NCI-H2171 treated with DMSO at 0.1 percent for 48 hours (cell line): ENCODE measurements at places on chromosomes 16 and 17.

DNA sequence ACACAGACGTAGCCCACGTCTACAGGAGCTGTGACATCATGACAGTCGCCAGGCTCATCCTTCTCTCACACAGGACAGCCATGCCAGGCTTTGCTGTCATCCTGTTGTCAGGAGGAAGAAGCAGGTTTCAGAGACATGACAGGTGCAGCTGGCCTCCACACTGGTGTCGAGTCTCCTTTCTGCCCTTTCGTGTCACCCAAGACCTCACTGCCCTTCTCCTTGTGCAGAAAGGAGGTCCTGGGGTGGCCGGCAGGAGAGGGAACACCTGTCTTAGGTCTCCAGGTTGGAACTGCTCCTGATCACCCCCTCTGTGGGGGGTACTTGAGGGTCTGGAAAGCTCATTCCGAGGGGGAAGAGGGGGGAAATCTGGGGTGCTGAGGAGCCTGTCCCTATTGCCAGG lies 41.6 kb upstream of the IRF8 start:
- no peak for DNase-seq

DNA sequence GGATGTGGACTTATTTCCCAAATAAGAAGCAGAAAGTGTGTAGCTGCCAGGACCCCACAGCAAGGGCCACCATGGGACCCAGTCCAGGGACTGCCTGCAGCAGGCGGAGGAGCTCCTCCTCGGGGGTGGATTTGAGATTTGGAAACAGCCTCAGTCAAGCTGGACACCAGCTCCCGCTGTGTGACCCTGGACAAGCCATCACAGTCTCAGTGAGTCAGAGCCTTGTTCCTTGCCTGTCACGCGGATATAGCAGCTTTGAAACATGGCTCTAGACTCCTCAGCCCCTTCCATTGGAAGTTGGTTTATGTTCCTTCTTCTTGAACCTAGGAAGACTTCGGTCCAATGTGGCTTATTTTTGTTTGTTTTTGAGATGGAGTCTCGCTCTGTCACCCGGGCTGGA lies 12.5 kb upstream of the DPEP1 start:
- no peak for DNase-seq

DNA sequence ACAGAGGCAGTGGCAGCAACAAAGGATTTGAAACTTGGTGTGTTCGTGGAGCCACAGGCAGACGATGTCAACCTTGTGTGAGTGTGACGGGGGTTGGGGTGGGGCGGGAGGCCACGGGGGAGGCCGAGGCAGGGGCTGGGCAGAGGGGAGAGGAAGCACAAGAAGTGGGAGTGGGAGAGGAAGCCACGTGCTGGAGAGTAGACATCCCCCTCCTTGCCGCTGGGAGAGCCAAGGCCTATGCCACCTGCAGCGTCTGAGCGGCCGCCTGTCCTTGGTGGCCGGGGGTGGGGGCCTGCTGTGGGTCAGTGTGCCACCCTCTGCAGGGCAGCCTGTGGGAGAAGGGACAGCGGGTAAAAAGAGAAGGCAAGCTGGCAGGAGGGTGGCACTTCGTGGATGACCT lies 25.5 kb downstream of the STH start:
- DNase-seq: no peak

DNA sequence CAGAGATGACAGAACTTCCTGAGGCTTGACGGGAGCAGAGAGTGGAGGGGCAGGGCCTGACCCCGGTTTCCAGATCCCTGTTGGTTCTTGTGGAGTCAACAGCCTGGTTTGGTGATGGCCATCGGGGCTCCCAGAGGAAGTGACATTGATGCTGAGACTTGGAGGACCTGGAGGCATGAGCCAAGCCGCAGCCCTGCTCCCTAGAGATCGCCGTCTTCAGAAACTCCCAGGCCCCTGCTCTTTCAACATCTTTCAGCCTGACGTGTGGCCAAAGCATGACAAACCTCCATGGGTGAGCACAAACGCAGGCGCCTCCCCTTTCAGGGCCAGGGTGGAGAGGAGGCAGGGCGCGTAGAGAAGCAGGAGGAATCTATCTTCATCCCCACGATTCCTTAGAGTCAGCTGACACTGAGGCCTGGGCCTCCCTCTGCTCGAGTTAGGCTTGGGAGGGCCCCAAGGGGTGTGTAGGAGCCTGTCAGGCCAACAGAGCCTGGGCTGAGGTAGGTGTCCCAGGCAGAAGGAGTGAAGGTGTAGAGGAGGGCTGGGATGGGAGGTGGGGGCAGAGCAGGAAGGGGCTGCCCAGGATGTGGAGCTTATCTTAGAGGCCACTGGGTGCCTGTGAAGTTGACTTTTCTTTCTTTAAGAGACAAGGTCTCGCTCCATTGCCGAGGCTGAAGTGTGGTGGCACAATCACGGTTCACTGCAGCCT lies 56.1 kb upstream of the MED9 start:
- DNase-seq: no peak

GRCh38 chr16:51049678-51050376 lies 101.2 kb downstream of the SALL1 start:
- DNase-seq: no peak

DNA sequence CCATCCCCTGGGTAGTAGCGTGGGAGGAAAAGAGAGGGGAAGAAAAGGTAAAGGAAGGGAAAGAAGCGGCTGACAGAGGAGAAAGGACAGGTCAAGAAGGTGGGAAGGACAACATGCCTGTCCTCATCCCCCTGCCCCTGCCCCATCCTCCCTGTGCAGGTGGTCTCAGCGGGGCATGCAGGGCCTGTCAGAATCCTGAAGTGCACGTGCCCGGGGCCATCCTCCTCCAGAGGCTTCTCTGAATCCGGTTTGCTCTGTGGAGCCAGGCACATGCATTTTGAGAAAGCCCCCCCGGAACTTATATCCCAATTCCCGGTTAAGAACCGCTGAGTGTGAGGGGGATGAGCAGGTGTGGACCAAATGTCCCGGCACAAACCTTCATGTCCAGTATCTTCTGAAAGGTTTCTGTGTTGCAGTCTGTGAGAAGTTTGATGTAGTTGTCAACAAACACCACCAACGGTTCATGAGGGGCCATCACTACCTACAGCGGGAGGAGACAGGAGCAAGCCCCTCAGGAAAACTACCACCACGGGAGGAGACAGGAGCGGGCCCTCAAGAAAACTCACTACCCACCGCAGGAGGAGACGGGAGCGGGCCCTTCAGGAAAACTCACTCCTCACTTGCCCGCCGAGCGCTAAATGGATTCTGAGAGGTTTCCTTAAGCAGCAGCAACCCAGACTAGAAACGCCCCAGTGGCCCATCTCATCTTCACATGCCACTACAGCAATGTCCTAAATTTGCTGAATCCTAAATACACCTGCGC lies 167.0 kb upstream of the RPH3AL start:
- DNase-seq: no peak

GRCh38 chr17:4272213-4272971 lies 8.6 kb upstream of the ANKFY1 start:
- no peak for DNase-seq

DNA sequence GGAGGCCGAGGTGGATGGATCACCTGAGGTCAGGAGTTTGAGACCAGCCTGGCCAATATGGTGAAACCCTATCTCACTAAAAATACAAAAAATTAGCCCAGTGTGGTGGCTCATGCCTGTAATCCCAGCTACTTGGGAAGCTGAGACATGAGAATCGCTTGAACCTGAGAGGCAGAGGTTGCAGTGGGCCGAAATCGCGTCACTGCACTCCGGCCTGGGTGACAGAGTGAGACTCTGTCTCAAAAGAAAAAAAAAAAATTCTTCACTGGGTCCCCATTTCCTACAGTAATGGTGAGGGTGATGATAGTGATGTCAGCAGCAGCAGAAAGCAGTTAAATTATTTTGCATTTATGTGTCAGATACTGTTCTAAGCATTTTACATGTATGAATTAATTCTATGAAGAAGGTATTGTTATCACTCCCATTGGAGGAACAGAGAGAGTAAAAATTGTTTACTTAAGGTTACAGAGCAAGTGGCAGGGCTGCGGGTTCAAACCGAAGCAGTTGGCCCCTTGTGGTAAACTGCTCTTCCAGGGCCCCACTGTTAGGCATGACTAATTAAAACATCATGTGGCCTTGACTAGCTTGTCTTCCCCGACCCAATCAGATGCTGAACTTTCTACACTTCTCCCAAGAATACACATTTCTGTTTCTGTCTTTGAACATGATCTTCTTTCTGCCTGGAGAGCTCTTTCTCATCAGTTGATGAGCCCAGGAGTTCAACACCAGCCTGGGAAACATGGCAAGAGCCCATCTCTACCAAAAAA lies 45.8 kb downstream of the STAT3 start:
- no peak for DNase-seq

GRCh38 chr16:70777973-70778406 lies 23.0 kb downstream of the VAC14 start:
- no peak for DNase-seq

DNA sequence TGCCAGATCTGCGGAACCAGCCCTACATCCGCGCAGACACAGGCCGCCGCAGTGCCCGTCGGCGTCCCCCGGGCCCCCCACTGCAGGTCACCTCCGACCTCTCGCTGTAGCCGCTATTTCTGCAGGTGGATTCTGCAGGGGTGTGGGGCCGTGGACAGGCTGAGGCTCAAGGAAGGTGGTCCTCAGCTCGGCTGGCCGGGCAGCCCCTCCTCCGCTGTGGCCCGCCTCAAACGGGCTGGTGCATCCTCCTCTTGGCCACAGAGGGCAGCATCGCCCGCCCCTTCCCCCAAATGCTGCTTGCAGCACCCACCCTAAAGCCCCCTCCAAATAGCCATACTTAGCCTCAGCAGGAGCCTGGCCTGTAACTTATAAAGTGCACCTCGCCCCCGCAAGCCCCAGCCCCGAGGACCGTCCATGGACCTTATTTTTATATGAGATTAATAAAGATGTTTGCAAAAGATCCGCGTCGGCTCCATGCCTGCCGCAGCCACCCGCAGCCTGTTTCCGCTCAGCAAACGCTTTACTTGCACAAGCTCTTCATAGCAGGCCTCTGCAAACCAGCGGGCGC lies 14.9 kb downstream of the SPATA32 start:
- DNase-seq: peak; percentile 63

DNA sequence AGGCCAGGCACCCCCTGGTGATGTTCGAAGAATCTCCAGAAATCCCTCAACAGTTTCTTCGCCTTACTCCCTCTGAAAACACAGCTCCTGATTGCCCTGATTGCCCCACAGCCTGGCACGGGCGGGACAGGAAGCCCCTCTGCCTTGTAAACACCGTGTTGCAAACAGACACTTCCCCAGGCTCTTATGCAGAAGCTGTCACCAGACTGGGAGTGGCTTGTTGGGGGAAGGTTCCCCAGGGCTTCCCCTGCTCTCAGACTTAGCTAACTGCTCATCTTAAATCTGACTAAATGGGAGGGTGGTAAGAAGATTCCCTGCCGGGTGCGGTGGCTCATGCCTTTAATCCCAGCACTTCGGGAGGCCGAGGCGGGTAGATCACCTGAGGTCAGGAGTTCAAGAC lies 11.2 kb downstream of the PIK3R5 start:
- no peak for DNase-seq

DNA sequence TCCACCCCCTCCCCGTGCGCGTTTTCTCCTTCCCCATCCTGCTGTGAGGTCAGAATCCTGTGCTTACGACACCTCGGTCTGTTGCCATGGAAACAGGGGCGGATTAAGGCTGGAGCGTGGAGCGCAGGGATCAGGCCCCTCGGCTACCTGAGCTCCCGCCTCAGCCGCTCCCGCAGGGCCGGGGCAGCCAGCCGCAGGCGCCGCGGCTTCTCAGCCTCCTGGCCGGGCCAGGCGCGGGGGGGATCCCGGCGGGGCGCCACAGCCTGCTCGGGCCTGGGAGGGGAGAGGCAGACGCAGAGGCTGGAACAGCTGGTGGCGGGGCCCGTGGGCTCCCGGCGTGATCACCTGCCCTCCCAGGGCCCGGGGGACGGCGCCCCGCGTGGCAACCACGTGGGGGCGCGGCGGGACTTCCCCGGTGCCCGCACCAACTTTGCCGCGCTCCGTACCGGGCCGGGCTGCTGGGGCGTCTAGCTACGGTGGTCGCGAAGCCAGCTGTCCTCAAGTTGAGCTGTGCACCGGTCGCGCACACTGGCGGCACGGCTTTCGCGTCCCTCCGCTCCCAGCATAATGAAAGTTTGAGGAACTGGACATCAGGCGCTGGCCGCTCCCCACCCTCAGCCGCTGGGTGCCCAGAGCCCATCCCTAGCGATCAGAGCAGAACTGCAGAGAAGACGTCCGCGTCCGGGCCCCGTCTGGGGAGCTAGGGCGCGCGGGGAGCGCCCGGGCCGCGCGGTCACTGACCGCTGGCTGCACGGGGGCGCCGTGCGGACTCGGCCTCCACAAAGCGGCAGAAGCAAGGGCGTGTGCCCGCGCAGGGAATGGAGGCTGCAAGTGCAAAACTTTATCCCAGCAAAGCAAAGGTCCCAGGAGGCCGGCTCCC lies 1.2 kb downstream of the RTN4RL1 start:
- DNase-seq: peak; percentile 73

DNA sequence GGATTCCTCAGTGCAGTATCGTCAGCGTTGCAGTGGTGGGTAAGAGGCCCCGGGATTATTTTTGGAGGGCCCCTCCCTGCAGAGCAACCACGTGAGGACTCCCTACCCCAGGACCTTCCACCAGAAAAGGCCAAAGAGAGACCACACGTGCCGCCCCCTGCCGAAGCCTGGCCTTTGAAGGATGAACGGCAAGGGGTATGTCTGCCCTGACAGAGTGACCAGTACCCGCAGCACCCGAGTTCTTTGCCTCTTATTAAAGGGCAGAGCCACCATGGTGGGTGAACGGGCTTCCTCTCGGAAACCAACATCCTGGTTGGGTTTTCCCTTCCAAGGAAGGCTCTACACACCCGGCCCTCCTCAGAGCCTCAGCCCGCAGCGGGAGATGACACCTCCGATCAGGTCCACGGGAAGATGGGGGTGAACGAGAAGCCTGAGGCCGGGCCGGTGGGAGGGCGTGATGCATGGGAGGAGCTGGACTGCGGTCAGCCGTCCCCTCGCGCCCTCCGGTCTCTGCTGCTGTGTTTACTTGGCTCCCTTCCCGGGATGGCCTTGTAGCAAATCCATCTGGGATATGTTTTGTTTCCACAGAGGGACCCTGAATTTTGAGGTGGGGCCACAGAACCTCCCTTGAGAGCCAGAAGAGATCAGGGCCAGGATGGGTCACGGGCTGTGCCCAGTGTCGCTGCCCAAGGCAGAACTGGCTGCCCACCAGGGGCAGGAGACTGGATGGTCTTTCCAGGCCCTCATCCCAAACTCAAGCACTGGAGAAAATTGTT lies 49.1 kb downstream of the TBC1D16 start:
- DNase-seq: no peak

- DNase-seq: no peak
Observed at GRCh38 chr17:78624324-78625151, 47.3 kb upstream of the DNAH17 start.

DNA sequence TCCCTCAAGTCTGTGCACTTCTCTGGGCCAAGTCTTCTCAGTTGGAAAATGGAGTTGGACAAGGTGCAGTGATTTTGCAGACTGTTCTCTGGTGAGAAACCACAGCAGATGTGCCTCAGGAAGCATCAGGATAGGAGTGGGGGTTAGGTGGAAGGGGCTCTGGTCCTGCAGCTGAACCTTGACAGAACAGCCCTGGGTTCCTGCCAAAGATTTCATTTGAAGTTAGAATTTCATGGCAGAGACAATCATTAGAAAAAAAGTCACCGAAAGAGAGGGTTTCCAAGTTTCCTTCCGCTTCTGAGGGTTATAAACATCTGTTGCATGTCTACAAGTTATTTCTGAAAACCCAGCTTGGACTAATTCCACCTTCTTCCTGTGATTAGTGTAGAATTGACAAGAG lies 80.4 kb upstream of the IRX3 start:
- DNase-seq: no peak

GRCh38 chr17:77887464-77888241 lies 70.8 kb upstream of the TNRC6C start:
- DNase-seq: peak; percentile 94

GRCh38 chr17:16917671-16918394 lies 54.1 kb downstream of the TNFRSF13B start:
- no peak for DNase-seq

GRCh38 chr16:31484491-31485171 lies 1.7 kb downstream of the SLC5A2 start:
- no peak for DNase-seq

GRCh38 chr17:70168977-70169708 lies at the start of gene KCNJ2:
Gene KCNJ2, plus strand, starts transcription at chr17:70169532. Its CDS starts 5,508 bp downstream, at chr17:70175040.
- peak; percentile 84 for DNase-seq
